Melanocyte of skin (primary cell): ENCODE measurements at places on chromosomes 7 and 10. TPM values are rescaled to one million over a fixed set of nuclear protein-coding genes. Genes with fewer than 3 reads are reported as not detected.

The PLAU gene
- 0.69 and 1.5 TPM in 2 replicates for total RNA-seq

The ANKRD7 gene
- 2.0 and 3.2 TPM in 2 replicates for total RNA-seq

The ST8SIA6 gene
- total RNA-seq, result 28.0 and 35.2 TPM in 2 replicates

The TAS2R5 gene
- 1.0 and 2.5 TPM in 2 replicates for total RNA-seq

The RSPH10B2 gene
- under 0.01 and 0.34 TPM in 2 replicates for total RNA-seq
